ENCODE measurements at places on chromosomes 1 and 21.

- DNase-seq, result no peak
Observed at GRCh38 chr1:199168888-199169585, 530.2 kb downstream of the PTPRC start.

- no peak for DNase-seq
Observed at GRCh38 chr1:246577720-246578106, 11.5 kb downstream of the CNST start.

- no peak for DNase-seq
Observed at GRCh38 chr1:155069551-155070157, 6.1 kb downstream of the EFNA4 start.

DNA sequence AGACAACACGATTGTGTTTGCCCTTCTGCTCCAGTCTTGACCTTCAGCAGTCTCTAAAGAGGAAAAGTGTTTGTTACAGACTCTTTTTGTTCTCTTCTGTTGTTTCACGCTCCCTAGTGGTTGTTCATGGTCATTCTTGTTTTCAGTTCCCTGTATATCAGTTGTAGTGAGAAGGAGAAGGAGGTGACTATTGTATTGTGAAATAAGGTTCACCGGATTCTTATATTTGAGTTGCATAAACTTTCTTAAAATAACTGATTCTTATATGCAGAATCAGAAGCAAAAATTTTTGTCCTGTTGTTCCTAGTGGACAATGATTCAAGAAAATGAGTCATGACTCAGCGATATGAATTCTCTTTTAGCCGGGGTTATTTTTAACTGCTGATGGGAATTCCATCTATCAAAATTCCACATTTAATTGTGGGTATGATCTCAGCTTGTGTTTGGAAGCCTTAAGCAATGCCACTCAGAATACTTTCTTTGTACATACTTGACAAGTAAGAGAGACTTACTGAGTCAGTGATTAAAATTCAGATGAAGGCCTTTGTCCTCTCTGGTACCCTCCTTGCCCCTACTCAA is 152.2 kb downstream of the CLEC20A start:
- no peak for DNase-seq

- DNase-seq, result no peak
Observed at GRCh38 chr1:204584699-204585372, 68.6 kb downstream of the MDM4 start.

- no peak for DNase-seq
Observed at GRCh38 chr1:63238721-63239120, 83.6 kb upstream of the FOXD3 start.

DNA sequence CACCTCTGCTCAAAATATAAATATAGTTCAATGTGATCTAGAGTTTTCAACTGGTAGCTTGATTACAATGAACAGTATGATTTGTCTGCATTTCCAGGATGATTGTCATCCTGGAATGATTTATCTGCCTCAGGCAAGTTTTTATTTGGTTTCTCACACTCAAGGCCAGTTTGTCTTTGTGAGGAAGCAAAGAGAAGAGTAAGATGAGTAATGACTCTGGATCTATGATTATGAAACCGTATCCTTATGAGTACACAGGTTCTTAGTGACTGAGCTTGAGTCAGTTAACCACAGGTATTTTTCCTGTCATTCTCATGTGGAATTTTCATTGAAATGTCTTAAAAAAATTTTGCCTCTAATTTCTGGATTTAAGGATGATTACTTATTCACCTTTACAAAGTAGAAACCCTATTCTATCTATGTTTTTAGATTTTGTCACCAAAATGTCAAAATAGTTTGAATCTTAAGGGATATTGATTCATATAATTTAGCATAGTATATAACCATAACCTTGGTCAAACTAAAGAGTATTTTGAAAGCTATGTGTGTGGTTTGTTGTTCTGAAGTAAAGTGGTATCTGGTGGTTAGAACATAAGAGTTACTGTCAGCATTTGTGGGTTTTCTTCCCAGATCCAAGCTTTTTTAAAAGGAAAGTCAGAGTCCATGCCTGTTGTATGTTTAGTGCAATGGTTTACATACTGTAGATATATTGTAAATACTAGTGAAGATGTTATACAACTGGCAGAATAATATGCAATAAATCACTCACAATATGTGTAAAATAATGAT is 145.0 kb downstream of the RASAL2 start:
- no peak for DNase-seq

- no peak for DNase-seq
Observed at GRCh38 chr1:115644109-115644508, 2.3 kb downstream of the VANGL1 start.

DNA sequence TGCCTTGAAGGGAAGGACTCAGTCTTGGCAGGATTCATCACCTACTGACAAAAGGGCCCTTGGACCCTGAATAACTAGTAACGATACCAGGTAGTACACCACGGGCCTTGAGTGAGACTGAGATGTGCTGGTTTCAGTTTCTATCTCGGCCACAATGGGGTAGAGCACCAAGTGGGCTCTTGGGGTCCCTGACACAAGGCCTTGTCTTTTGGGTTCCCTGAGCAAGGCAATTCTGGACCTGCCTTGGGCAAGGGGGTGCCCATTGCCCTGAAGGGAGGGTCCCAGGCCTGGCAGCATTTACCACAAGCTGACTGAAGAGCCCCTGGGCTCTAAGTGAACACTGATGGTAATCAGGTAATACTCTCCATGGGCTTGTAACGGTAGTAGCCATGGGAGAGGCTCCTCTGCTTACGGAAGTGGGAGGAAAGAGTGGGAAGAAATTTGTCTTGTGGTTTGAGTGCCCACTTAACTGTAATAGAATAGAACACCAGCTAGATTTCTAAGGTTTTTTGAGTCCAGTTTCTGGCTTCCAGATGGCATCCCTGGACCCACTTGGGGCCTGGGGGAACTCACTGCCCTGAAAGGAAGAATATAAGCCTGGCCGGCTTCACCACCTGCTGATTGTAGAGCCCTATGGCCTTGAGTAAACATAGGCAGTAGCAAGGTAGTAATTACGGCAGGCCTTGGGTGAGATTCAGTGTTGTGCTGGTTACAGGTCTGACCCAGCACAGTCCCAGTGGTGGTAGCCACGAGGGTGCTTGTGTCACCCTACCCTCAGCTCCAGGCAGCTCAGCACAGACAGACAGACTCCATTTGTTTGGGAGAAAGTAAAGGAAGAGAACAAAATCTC is 58.5 kb downstream of the WDR4 start:
- no peak for DNase-seq

GRCh38 chr1:87834151-87834550 is 505.5 kb downstream of the LMO4 start:
- no peak for DNase-seq

All from posterior cingulate gyrus (tissue), 11 donors.